Left hindlimb (tissue), 1 donor: ENCODE measurements at places on chromosomes 1 and 21.

GRCh38 chr21:32132881-32133280 lies 146.0 kb downstream of the MIS18A start:
- DNase-seq, result no peak

DNA sequence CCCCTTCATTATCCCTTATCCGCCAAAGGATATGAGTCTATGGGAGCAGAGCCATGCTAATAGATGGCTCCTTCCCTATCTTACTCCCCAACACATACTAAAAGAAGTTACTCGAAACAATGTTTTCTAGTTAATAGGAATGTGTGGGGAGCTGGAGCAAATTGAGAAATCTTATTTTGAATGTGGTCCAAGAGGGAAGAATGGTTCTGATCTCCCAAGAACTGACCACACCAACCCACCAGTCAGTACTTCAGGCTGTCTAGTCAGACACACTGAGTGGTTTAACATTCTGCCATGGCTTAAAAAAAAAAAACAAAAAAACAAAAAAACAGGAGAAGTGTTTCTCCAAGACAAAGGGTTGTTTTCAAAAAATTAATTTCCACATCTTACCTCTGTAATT lies 31.5 kb upstream of the DNASE2B start:
- DNase-seq, result no peak

DNA sequence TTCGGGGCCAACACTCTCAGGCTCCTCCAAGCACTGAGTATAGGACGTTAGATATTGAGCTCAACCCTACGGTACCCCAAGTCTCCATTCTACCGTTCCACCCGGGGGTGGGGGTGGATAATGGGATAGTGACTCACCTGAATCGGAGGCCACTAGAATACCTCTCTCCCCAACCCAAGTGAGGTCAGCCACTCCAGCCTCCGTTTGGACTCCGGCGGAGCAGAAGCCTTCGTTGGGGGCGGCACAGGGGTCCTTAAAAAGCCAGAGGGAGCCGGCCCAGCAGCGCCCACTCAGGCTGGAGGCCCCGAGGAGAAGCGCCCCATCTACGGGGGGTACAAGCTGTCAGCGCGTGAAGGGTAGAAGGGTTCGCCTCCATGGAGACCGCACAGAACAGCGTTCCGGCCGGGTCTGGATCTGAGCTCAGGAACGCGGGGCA lies 556 bp downstream of the WDR77 start:
- DNase-seq, result no peak

GRCh38 chr1:8962812-8963530 lies 17.3 kb downstream of the CA6 start:
- no peak for DNase-seq

GRCh38 chr1:21650400-21650799 lies 18.8 kb downstream of the RAP1GAP start:
- DNase-seq, result no peak

DNA sequence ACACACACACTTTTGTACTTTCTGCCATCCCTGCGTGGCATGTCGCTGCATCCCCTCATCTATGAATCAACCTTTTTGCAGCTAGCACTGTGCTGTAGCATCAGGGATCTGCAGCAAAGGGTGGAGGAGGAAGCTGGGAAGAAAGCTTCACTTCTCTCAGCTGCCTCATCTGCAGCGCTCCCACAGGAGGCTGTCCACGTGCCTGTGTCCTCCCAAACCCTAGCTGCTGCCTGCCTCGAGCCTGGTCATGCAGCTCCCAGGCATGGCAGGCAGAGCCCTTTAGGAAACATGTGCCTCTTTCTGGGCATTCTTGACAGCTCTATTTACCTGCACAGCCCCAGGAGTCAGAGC lies 262.1 kb upstream of the SGIP1 start:
- peak; percentile 42 for DNase-seq

GRCh38 chr1:155016231-155016831 lies 13.7 kb downstream of the ZBTB7B start:
- peak; percentile 28 for DNase-seq

- DNase-seq, result no peak
These were observed 32.2 kb downstream of the POFUT2 start for GRCh38 chr21:45255381-45256020.

- no peak for DNase-seq
These were observed 29.4 kb downstream of the CCN1 start for GRCh38 chr1:85609976-85610375.

- DNase-seq, result no peak
These were observed 856 bp downstream of the NRDC start for GRCh38 chr1:51877434-51878307.

DNA sequence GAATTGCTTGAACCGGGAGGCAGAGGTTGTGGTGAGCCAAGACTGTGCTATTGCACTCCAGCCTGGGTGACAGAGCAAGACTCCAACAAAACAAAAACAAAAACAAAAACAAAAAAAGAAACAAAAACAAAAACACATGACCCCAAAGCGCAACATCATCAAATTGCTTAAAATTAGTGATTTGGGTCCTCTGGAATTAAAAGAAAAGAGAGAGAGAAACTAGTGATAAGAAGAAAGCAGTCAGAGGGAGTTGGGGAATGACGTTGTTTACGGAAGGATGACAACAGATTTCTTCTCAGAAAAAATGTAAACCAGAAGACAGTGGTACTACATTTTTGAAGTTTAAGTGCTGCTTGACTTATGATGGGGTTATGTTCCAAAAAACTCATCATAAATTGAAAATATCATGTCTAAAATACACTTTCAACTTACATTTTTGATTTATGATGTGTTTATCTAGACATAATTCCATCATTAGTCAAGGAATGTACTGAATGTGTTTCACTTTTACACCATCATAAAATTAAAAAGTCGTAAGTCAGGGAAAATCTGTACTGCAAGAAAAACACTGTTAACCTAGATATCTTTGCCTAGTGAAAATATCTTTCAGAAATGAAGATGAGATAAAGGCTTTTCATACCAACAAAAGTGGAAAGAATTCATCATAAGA lies 88.0 kb downstream of the MT1HL1 start:
- no peak for DNase-seq

- DNase-seq, result no peak
These were observed 222.6 kb downstream of the DNAH14 start for GRCh38 chr1:225152061-225152460.

DNA sequence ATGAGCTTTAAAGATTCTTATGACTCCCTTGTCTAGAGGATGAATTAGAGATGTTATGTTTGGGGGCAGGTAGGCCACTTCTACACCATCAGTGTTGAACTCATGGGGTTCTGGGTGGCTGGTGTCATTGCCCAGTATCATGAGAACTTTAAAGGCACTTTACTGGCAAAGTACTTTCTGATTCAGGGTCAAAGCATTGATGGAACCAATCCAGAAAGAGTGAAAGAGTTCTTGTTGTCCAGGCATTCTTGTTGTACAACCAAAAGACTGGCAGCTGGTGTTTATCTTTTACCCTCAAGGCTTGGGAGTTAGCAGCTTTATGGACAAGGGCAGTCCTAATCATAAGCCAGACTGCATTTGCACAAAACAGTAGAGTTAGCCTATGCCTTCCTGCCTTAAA lies 673.0 kb downstream of the USP25 start:
- no peak for DNase-seq

GRCh38 chr1:194952171-194952570 lies 1656.1 kb downstream of the KCNT2 start:
- no peak for DNase-seq

GRCh38 chr1:180249725-180250498 lies 19.8 kb downstream of the LHX4 start:
- no peak for DNase-seq

DNA sequence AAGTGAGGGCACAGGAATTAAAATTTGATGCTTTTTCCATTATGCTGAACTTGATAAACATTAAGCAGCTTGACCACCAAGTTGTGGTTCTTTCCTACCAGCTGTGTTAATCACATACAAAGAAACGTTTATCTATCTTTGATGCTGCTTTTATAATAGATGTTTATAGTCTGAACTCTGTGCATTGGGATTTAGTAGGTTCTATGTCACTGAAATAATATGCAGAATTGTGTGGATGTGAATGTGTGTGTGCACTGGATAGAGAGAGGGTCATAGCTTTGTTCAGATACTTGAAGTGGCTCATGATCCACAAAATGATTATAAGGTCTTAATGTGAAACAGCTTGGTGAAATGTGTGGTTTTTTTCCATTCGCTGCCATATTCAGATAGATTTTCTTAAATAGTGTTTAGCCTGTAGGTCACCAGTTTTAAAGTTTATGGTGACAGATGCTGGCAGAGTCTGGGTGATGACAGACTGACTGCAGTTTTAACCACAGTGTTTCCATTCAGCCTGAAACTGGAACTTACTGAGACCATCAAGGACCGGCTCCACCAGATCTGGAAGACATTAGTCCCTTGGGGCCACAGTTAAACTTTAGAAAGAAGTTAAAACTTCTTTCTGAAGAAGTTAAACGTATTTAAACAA lies 10.2 kb downstream of the DDI2 start:
- no peak for DNase-seq

GRCh38 chr1:92411511-92411910 lies 75.2 kb downstream of the GFI1 start:
- no peak for DNase-seq

DNA sequence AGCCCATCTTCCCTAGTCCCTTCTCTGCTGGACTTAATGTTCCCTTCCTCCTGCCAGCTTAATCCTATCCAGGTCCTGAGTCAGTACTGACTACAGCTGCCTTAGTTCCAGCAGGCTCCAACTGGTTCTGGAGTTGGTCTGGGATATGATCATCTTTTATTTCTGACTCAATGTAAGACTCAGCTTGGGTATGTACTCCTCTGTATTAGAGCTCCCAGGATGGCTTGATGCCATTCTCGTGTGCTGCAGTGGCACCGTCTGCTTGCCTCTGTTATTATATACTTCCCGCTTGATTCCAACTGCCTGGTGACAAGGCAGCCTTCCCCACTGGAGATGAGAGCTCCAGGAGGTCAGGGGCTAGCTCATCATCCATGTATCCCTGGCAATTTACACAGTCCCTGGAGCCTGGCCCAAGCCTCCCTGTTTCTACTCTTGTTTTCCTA lies 164.4 kb upstream of the DPT start:
- peak; percentile 60 for DNase-seq

GRCh38 chr21:42650033-42650370 lies 3.4 kb upstream of the PDE9A start:
- DNase-seq, result no peak

DNA sequence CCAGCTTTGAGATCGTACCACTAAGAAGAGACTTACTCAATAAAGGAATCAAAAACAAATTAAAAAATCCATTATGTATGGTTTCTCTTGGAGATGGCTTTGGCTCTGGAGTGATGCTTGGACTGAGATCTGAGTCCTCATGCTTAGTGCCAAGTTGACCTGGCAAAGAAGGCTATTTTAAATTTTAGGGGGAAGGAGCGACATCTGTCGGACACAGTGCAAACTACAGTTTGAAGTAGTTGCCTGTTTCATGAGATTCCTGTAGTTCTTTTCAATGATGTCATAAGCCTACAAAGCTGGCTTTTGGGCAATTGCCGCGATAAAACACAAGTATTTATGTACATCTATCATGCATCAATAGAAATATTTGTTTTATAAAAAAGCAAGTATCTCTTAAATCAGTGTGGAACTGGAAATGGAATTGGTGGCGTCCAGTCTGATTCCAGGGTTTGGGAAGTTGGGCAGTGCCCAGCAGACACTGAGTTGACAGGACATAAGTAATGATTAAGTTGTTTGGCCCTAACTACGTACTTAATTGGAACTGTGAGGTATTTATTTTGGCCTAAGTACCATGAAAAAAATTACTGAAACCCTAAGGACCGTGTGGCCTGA lies 50.0 kb downstream of the TBCE start:
- DNase-seq, result peak; percentile 47

DNA sequence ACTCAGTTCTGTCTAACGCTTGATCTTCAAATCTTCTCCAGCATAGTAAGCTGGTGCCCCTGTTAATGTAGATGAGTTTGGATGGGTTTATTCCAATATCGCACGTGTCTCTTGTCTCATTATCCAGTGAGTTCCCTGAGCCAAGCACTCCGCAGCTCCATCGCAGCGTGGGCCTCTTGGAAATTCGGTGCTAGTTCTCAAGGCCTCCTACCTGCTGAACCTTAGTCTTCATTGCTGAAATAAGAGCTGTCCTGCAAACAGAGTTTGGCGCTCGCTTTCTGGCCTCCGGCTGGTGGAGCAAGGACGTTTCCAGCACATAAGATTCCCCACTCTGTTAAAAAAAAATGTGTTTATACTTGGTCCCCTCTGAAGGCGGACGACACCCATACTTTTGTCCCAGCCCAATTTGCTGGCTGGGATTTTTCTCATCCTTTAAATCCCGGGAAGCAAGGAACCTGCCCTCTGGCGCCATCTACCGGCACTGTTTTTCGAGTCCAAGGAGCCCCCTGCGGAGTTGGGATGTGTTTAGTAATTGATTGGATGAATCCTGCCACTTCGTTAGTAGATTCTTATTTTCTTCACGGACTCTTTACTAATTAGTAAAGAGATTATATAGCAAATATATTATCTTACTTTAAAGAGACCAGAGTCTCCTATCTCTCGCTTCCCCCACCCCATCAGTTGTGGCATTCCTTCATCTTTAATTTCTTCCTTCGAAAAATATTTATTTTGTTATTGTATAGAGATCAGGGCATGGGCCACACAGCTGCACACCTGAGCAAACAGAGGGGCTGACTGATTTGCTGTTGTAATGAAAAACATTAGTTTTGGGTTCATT lies 14.7 kb downstream of the JUN start:
- DNase-seq, result peak; percentile 72

GRCh38 chr1:113874012-113874879 lies 2.7 kb upstream of the PTPN22 start:
- no peak for DNase-seq

DNA sequence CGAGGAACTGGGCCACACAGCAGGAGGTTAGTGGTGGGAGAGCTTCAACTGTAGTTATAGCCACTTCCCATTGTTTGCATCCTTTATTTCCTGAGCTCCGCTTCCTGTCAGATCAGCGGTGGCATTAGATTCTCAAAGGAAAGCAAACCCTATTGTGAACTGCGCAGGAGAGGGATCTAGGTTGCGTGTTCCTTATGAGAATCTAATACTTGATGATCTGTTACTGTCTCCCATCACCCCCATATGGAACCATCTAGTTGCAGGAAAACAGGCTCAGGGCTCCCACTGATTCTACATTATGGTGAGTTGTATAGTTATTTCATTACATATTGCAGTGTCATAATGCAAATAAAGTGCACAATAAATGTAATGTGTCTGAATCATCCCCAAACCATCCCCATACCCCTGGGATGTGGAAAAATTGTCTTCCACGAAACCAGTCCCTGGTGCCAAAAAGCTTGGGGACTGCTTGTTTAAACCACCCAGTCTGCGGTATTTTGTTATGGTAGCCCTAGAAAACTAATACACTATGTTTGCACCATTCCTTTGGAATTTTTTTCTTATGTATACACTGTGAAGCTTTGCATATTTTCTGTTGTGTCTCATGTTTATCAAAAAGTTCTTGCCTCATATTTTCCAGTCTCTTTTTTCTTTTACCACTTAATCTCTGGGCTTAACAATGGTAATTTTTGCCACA lies 136.6 kb upstream of the IVNS1ABP start:
- no peak for DNase-seq
